ENCODE measurements at places on chromosomes 4 and X.
A peak's percentile ranks its signal among the peaks of the same experiment; 100 is the strongest.

- no peak for DNase-seq
Measured at GRCh38 chr4:141571362-141571761, 65.0 kb upstream of the IL15 start.

DNA sequence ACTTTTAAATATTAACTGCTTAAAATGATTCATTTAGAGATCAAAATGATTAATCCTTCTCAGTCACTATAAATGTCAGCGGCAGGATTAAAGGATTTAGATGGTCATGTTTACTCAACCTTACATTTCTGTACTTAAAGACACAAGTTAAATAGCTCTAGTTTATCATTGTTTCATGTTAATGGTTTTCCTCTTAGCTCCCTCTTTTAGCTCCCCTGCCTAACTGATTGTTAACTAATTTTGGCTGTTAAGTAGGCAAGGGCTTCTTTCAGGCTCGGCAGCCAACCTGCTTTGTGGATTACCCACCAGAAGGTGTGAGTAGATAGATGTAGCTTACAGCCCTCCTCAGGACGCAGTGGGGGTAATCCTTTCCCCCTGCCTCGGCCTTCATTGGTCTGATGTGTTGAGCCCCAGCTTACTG lies 96.0 kb downstream of the TENM3 start:
- DNase-seq: no peak

GRCh38 chrX:1536712-1537030 lies 314 bp downstream of the P2RY8 start:
- DNase-seq: no peak

DNA sequence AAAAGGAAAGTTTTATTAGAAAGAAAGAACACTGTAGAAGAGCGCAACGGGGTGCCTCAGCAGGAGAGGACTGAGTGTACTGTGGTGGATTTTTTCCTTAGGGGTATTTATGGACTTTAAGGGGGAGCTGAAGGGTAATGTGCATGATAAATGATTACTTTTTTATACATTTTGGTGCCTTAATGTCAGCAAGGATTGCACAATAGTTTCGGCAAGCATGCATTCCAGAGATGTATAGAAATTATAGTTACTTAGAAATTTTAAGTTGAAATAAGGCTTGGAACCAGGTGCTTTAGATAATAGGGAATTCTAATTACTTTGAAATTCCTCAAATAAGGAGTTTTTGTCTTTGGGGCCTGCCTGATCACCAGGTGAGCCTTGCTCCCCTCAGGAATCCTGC lies 30.5 kb upstream of the SERPINA7 start:
- no peak for DNase-seq

DNA sequence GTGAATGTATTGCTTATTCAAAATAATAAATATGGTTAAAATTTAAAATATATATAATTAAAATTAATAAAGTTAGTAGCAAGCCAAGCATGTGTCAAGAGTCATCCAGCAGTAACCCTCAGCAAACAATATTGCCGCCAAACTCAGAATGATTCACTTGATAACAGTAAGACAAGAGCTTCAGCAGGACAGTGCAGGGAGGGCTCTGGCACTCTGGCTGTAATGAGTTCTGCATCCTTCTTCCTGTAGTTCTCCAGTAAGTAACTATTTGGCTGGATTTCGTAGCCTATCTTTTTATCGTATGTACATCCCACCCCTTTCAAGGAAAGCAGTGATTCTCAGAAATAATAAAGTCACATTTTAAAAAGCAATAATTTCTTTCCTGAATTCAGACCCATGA lies 17.6 kb downstream of the OTUD6A start:
- no peak for DNase-seq

- DNase-seq: peak; percentile 63
Measured at GRCh38 chrX:9885150-9885549, 82.0 kb upstream of the CLDN34 start.

GRCh38 chr4:13543032-13543838 lies 1.1 kb downstream of the NKX3-2 start:
- DNase-seq: no peak

DNA sequence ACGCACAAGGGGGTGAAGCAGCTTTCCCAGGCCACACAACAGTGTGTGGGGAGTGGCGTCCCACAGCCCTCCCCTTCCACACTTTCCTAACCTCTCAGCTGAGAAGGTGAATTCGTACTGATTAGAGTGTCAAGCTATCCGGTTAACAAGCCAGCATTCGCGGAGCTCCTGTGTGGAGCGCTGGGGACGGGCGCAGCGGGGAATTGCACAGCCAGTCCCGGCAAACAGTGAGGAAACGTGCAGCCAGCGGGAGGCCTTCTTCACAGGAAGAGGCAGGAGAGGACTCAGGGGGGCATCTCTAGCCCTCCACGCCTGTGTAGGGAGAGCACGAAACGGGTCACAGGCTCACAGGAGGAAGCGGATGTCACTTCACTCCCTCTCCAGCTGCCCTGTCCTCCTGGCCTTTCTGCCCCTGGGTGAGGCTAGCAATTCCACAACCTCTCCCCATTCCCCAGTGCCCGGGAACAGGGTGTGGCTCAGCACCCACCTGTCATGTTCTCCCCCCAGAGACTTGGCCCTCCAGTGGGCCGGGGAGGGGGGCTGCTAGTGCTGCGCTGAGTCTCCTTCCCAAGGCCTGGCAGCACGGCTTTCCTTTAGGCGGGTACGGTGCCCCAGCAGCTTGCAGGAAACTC lies 117.3 kb downstream of the CPZ start:
- DNase-seq: no peak

GRCh38 chrX:119693040-119693995 lies at the start of gene SEPTIN6:
SEPTIN6 (minus strand) TSS chrX:119693168; CDS start chrX:119693105, 63 bp downstream.
- DNase-seq: peak; percentile 86

- no peak for DNase-seq
Measured at GRCh38 chrX:47146936-47147859, 2.2 kb downstream of the RBM10 start.

DNA sequence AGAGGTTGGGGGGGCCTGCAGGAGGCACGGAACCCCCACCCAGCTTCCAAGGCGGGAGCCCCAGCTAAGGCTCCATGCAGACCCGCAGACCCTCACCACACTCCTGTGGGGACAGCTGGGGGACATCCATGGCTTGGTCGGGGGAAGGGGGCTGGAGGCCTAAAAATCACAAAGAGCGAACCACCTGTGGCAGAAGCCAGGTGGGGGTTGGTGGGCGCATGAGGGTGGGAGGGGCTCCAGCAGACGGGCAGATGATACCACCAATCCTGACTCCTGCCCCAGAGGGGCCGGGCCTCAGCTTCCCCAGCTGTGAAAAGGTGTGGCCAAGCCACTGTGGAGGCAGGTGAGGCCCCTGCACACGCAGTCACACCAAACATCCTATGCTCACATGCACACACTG lies 111.6 kb downstream of the FAM53A start:
- DNase-seq: no peak

- no peak for DNase-seq
Measured at GRCh38 chrX:97374266-97374665, 490.6 kb downstream of the RPA4 start.

- DNase-seq: no peak
Measured at GRCh38 chrX:652341-652741, 21.8 kb downstream of the SHOX start.

DNA sequence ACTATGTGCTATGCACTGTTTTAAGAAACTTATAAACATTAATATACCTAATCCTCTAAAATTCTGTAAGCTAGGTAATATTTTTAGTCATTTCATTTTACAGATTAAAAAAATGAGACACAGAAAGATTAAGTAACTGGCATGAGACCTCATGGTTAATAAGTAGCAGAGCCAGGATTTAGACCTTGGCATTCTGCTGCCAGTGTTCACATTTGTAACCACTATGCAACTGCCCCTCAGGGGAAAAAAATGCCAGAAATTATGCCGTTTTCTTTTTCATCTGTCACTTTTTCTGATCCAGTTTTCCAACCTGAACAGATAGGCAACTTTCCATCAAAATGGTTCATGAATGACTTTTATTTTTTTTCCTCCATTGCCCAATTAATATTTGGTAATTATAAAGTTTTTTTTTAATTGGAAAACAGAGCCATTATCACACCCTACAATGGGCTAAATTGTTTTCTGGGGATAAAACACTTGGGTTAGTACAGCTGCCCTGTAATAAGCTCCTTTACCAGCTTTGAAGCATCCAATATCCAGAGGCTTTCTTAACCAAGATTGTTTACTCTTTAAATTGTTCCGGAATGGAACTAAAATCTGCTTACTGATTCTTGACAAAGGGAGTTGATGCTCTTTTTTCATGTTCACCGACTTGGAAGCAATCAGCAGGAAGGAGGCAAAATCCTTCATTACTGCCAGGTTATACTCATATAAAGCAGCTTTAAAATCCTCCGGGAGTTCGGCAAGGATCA lies 56.4 kb upstream of the DDX60 start:
- DNase-seq: no peak

DNA sequence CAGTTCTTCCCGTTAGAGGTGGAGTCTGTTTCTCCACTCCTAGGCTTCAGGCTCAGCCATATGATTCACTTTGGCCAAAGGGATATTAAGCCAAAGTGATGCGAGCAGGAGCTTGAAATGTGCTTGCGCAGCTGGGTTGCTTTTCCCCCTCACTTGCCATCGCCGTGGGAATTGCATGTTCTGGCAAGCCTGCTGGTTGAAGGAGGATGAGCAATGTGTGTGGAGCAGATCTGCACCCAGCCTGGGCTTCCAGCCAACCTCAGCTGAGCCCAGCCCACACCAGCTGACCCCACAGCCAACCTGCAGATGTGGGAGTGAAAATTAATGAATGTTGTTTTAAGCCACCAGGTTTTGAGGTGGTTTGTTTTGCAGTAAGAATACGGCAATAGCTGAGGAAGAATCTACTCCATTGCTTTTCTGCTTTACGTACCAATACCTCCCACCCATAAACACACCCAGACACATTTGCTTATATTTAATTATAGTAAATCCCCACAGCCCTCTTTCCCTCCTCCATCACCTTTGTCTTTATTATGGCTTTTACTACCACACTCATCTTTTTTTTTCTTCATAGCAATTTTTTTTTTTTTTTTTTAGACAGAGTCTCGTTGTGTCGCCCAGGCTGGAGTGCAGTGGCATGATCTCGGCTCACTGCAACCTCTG lies 132.8 kb upstream of the FUNDC1 start:
- DNase-seq: no peak

GRCh38 chrX:2654436-2655340 lies 36.4 kb upstream of the CD99 start:
- DNase-seq: no peak

DNA sequence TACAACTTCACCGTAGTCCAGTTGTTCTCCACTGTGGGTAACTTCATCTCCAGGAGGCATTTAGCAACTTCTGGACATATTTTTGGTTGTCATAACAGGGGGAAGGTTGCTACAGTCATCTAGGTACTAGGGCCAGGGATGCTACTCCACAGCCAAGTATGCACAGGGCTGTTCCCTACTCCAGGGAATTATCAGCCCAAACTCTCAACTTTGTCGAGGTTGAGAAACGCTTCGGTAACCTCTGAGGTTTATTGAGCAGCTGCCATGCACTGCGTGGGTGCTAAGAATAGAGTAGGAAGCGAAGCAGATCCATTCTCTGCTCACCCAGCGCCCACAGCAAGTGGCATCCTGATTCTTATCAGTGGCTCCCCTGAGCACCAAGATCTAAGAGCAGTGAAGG lies 8.2 kb downstream of the FGFBP1 start:
- DNase-seq: peak; percentile 12

GRCh38 chr4:165927815-165928214 lies 54.8 kb downstream of the TLL1 start:
- no peak for DNase-seq

GRCh38 chr4:150828159-150828558 lies 186.9 kb downstream of the LRBA start:
- peak; percentile 17 for DNase-seq

DNA sequence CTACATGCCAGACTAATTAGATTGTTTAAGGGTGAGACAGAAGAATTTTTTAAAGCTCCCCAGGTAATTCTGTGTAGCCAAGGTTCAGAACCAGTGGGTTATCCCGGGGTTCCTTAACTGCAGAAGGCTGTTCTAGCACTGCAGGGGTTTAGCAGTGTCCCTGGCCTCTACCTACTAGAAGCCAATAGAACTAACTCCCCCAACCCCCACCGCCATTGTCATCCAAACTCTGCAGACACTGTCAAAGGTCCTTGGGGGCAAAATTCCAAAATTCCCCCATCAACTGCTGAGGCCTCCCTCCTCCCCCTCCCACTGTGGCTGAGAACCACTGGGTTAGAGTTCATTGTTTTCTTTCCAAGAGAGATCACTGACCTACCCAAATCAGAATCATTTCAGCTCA lies 66.4 kb downstream of the MOSPD2 start:
- DNase-seq: no peak

GRCh38 chr4:721261-722168 lies 15.9 kb downstream of the PCGF3 start:
- no peak for DNase-seq

GRCh38 chr4:1512738-1513660 lies 106.8 kb upstream of the NKX1-1 start:
- DNase-seq: peak; percentile 34

DNA sequence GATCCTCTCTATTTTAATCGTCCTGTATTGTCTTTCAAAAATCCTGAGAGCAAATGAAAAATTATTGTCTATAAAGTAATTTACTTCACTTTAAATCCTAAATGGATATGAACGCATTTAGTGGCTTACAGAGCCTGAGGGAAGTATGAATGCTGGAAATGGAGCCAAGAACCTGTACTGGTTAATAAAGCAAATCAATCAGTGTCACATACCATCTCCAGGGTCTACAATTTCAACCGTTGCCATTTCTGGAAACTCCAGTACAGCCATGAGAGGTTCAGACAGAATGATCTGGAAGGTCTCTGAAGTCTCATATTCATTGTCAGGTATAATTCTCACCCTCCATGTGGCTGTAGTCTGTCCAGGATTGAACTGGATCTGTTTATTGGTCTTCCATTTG lies 76.6 kb downstream of the FREM3 start:
- DNase-seq: no peak

DNA sequence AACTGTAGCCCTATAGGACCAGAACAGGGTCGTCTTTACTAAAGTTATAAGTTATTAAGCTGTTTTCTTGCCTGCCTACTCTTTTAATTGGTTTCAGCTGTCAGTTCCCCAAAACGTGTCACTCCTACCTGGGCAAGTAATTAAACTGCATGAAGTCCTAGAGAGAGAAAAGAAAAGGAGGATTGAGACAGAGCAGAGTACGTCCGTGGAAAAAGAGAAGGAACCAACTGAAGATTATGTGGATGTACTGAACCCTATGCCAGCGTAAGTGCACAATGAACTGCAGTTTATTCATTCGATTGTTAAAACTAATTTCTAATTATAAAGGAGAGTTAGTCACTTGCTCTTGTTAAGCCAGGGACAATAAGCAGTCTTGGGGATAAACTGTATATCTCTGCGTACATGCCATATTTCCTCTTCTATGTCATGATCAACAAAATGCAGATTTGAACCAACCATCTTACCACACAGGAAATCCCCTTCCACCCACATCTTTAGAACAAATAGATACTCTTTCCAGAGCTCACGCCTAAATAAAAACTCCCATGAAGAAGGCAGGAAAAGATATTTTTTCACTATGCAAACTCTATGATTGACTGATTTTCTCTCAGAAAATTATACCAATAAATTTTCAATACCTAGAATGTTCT lies 22.8 kb downstream of the STAP1 start:
- peak; percentile 26 for DNase-seq
